Activated CD8-positive, alpha-beta memory T cell treated with anti-CD3 and anti-CD28 coated beads for 24 hours (primary cell): ENCODE measurements at places on chromosomes 7 and 10.
A peak's percentile ranks its signal among the peaks of the same experiment; 100 is the strongest.

DNA sequence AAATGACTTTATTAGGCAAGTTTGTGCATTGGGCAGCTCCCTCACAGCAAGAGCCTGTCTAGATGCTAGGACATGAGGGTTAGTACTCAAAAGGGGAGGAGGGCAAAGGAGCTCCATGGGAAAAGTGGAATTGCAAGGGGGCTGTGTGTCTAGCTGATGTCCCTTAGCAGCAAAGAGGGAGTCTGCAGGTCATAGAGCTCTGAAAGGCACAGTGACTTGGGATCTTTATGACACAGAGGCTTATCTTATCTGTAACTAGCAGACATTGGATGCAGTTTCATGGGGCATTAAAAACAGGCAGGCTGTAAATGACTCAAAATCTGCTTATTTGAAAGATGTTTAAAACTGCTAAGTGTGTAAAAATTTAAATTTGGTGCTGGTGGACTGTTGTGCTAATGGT lies 556.2 kb upstream of the FZD8 start:
- no peak for DNase-seq

DNA sequence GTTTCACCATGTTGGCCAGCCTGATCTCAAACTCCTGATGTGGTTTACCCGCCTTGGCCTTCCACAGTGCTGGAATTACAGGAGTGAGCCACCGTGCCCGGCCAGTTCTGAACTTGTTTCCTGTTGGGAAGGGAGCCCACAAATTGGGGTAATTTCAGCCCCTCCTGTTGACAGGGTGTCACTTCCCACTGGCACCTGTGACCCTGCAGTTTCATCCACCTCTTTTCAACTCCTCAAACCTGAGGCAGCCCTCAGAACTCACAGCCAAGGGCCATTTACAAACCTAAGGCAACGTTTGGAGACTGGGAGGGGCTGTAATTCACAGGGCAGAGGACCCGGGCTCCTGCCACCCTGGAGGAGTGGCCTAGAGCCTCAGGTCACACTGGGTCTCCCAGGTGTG lies 22.2 kb upstream of the CHST12 start:
- DNase-seq, result no peak

GRCh38 chr10:47049906-47050305 lies 138.7 kb downstream of the PTPN20 start:
- DNase-seq, result peak; percentile 37

GRCh38 chr10:61882621-61883370 lies 18.7 kb upstream of the ARID5B start:
- peak; percentile 88 for DNase-seq

- DNase-seq, result no peak
Observed at GRCh38 chr7:37174460-37174859, 274.2 kb downstream of the ELMO1 start.

GRCh38 chr7:103134836-103135554 lies 13.9 kb downstream of the NAPEPLD start:
- DNase-seq, result no peak
